ENCODE measurements at places on chromosomes 4 and X.
A peak's percentile ranks its signal among the peaks of the same experiment; 100 is the strongest.

DNA sequence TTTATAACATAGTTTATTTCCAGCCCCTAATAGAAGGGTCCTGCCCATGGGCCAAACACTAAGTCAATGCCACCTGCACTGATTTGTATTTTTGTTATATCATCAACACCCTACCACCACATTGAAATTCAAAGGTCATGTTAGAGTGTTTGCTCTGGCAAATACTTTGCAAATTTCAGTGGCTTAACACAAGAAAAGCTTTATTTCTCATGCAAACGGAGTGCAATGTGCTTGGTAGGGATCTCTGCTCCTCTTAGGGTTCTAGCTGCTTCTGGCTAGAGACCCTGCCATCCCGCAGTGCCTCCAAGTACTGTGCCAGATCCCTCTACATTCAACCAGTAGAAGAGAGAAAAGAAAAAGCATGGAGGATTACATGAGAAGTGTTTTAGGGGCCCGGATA, 230.8 kb upstream of the TET2 start:
- H3K4me3 ChIP-seq, result no peak overlapping the region
- H3K27ac ChIP-seq, result no peak overlapping the region
- no peaks in the 10 kb centered on the region for H3K4me1 ChIP-seq
- H3K27me3 ChIP-seq, result peaks cover 4% of the 10 kb centered on the region

DNA sequence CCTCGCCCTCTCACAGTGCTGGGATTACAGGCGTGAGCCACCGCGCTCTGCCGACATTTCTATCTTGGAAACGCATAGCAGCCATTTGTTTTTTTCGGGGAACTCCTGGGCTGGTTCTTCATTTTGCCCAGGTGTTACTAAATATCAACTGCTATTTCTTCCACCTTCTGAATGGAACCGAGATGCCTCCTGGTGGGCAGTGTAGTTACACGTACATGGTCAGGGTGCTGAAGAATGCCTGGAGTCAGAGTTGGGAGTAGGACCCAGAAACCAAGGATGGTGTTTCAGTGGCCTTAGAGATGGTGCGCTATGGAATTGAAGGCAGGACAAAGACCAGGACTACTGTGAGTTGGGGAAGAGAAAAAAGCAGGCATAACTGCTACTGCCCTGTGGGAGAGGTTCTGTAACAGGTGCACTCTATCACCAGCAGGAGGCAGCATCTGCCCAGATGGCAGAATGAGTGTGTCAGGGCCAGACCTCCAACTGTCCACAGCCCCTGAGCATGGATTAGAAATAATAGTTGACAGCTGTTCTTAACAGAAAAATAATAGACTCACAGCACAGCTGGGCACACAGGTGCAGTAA, 81.7 kb downstream of the ZC4H2 start:
- H3K36me3 ChIP-seq, result no peaks in the 10 kb centered on the region
- no peaks in the 10 kb centered on the region for H3K27me3 ChIP-seq
- ATAC-seq, result peak; percentile 59
- no peaks in the 10 kb centered on the region for H3K4me1 ChIP-seq
- no peak overlapping the region for H3K27ac ChIP-seq

DNA sequence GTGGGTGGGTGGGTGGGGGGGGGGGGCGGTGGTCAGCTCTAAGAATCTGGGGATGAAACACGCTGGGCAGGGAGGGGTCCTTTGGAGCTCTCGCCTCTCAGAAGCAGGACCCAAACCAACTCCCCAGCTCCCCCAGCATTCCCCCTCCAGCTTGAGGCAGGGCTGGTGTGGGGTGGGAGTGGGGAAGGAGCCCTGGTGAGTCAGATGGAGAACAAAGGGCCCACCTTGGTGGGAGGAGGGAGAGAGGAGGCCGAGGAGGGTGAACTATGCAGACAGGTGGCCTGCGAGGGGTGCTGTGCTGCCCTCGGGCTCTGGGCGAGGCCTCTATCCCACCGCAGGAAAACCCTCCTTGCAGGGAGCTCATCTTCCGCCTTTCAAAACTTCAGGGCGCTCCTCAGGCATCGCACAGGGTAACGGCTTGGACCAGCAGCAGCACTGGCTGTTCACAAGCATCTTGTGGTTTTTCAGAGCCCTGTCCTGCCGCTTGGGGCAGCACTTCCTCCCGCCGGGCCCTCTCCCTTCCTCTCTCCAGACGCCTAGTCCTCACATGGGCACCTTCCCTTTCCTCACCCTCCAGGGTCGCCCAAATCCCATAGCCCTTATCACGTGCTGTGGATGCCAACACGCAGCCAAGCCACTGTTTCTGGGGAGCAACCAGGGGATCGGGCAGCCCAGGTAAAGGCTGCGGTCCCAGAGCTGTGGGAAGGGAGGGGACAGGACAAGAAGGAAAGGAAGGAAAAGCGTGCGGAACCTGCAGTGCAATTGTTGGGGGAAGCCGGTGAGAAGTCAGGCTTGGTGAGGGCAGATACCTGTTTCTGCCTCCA, 34.0 kb upstream of the GRPEL1 start:
- no peaks in the 10 kb centered on the region for H3K36me3 ChIP-seq
- no peaks in the 10 kb centered on the region for H3K27me3 ChIP-seq
- peaks cover 5% of the 10 kb centered on the region for H3K4me1 ChIP-seq
- peak overlapping the region; percentile 50 for H3K27ac ChIP-seq
- peak overlapping the region; percentile 85 for H3K4me3 ChIP-seq

DNA sequence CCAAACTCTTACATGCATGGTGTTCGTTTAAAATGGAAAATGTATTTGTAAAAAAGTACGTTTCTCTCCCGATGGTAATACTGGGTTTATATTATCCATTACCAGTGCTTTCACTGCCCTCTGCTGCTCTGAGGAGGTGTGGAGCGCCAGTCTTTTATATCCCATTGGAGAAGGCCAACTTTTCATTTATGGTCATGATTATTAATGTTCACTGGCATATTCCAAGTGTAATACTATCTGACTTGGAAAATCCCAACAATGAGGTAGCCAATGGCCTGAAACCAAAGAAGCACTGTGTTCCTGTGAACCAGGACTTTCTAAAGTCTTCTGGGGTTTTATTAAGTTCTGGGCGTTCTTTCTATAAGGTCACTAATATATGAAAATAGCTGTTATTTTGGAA, 80.7 kb downstream of the SYNPO2 start:
- no peak overlapping the region for H3K27ac ChIP-seq
- no peak for ATAC-seq
- H3K4me1 ChIP-seq, result peaks cover 6% of the 10 kb centered on the region
- H3K36me3 ChIP-seq, result no peaks in the 10 kb centered on the region
- no peak overlapping the region for H3K4me3 ChIP-seq

DNA sequence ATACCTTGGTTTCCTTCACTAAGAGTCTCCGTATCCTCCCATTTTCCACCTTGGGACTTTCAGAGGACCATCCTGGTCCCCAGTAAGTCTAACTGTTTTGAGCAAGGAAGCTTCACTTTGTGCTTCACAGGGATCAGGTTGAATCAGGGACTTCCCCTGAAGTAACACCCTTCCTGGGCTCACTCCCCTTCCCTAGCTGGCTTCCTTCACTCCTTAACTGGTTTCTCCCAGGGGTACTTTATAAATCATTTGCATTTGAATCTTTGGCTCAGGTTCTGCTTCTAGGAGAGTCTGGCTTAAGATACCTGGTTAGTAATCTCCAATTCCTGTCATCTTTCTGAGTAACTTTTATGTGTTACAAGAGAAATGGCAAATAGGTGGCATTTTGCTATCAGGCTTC, 24.5 kb upstream of the GRIA2 start:
- no peaks in the 10 kb centered on the region for H3K36me3 ChIP-seq
- no peak overlapping the region for H3K27ac ChIP-seq
- no peaks in the 10 kb centered on the region for H3K4me1 ChIP-seq
- no peak for ATAC-seq

DNA sequence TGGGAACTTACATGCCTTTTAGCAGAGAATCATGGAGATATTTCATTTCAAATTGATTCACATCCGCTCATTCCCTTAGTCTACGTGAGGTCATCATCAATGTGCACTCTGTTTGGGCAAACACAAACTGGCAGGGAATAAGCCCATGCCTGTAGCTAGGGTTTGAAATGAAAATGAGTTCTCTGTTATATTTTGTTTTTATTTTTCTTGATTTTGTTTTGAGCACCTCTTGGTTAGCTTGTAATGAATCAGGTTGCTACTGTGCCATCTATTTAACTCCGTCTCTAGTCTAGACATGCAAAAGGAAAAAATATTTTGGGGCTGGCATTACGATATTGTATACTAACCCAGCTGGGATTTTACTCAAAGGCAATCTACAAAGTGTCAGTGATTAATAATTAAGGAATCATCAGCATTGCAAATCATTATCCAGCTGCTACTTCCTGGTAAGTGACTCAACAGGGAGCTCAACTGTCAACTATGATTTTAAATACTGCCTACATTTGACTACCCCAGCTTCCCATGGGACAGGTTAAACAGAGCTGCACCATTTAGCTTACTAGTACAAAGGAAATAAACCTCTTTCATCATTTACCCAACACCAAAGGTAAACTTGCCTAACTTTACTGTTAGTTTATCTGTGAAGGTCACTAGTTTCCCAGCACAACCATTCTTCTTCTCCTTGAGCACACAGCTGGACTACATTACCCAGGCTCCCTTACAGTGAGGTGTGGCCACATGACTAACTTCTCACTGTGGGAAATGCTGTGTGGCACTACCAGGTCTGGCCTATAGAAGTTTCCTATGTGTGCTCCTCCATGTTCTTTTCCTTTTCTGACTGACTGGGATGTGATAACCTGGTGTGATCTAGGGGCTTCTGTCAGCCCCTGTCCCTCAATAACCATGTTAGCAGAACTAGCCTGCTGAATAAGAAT, 21.2 kb upstream of the TRPC5OS start:
- H3K36me3 ChIP-seq, result no peaks in the 10 kb centered on the region
- no peaks in the 10 kb centered on the region for H3K4me1 ChIP-seq
- no peak for ATAC-seq
- H3K4me3 ChIP-seq, result no peak overlapping the region
- H3K27me3 ChIP-seq, result no peaks in the 10 kb centered on the region

DNA sequence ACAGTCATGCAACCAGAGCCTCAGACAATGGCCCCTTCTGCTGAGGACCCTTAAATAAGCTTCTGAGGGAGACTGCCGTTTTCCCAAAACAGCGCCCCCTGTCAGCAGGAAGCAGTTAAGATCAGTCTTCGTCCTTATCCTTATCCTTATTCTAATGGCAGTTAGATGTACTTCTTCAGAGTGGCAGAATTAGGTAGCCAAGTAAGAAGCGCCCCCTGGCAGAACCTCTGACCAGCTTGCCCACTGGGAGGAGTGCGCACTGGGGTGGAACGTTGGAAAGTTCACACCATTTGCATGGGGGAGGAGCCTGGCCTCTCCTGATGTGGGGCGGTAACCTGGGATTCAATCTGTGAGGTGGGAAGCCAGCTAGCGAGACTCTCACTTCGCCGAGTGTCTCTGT, 133.6 kb upstream of the QRFPR start:
- H3K4me3 ChIP-seq, result no peak overlapping the region
- peaks cover 14% of the 10 kb centered on the region for H3K4me1 ChIP-seq
- H3K27me3 ChIP-seq, result peaks cover 27% of the 10 kb centered on the region
- ATAC-seq, result no peak
- H3K36me3 ChIP-seq, result no peaks in the 10 kb centered on the region

DNA sequence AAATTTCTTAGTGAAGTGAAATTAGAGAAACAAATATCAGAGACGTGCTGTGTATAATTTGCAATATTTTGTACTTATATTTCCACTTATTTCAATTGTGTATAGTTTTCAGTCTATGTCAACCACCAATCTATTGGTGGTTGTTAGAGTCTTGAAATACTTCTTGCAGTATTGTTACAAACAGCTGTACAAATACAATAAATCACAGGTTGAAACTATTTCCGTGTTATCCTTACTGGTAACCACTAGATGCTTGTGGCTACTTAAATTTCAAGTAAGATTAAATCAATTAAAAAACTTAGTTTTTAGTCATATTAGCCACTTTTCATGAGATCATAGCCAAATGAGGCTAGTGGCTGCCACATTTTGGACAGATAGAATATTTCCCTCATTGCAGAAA, 520.5 kb downstream of the GBA3 start:
- H3K27ac ChIP-seq, result no peak overlapping the region
- peaks cover 3% of the 10 kb centered on the region for H3K27me3 ChIP-seq

- ATAC-seq, result no peak
- no peak overlapping the region for H3K27ac ChIP-seq
- H3K4me3 ChIP-seq, result no peak overlapping the region
- H3K4me1 ChIP-seq, result no peaks in the 10 kb centered on the region
Measured at GRCh38 chr4:92099861-92100260, 203.9 kb upstream of the GRID2 start.

DNA sequence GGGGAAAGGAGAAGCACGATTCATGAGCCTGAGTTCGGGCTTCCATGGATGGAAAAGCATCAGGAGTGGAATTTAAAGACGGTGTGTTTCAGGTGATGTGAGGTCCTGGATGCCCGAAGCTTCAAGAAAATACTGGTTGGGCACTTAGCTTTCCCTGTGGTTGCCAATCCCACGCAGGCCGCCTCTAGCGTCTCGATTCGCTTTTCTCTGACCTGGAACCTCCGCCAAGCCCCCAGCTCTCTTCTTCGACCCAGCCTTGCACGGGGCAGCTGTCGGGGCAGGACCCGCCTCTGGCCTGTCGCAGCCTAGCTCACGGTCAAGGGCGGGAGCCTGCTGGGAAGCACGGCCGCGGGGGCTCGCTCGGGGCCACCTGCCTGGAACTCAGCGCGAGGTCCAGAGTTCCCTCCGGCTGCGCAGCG, 308 bp upstream of the TLR2 start:
- no peaks in the 10 kb centered on the region for H3K4me1 ChIP-seq
- H3K27me3 ChIP-seq, result peaks cover 14% of the 10 kb centered on the region
- no peak for ATAC-seq
- H3K27ac ChIP-seq, result no peak overlapping the region
- peaks cover 9% of the 10 kb centered on the region for H3K36me3 ChIP-seq

GRCh38 chrX:17488036-17488435, 113.0 kb downstream of the NHS start:
- no peak overlapping the region for H3K4me3 ChIP-seq
- ATAC-seq, result no peak
- no peaks in the 10 kb centered on the region for H3K4me1 ChIP-seq
- no peaks in the 10 kb centered on the region for H3K27me3 ChIP-seq
- no peaks in the 10 kb centered on the region for H3K36me3 ChIP-seq

- no peaks in the 10 kb centered on the region for H3K36me3 ChIP-seq
- H3K27me3 ChIP-seq, result no peaks in the 10 kb centered on the region
Measured at GRCh38 chrX:145715641-145716138, 101.9 kb upstream of the SLITRK2 start.

- H3K4me1 ChIP-seq, result peaks cover 5% of the 10 kb centered on the region
- ATAC-seq, result no peak
- H3K36me3 ChIP-seq, result no peaks in the 10 kb centered on the region
- no peaks in the 10 kb centered on the region for H3K27me3 ChIP-seq
- H3K27ac ChIP-seq, result no peak overlapping the region
Measured at GRCh38 chrX:77952173-77952572, 17.3 kb downstream of the PGAM4 start.

- no peak for ATAC-seq
- H3K27me3 ChIP-seq, result no peaks in the 10 kb centered on the region
- H3K27ac ChIP-seq, result no peak overlapping the region
- H3K4me3 ChIP-seq, result no peak overlapping the region
Measured at GRCh38 chrX:82541822-82542221, 966.3 kb upstream of the POU3F4 start.

DNA sequence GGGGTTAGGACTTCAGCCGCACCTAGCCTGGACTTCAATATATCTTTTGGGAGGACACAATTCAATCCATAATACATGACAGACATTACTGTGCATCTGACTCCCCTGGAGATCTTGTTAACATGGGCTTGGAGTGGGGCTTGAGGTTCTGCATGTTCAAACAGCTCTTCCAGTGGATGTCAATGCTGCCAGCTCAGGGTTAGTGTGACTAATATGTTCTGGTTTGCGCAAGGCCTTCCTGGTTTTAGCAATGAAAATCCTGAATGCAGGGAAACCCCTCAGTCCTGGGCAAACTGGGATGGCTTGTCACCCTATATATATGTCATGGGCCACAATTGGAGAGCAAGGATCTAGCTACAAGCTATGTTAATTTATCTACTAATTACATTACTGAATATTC, 2.7 kb upstream of the TSPAN7 start:
- no peaks in the 10 kb centered on the region for H3K27me3 ChIP-seq
- no peak overlapping the region for H3K4me3 ChIP-seq
- ATAC-seq, result no peak
- H3K27ac ChIP-seq, result no peak overlapping the region

Measured in activated T-helper 17 cell treated with anti-CD3 and anti-CD28 coated beads, Interleukin-2, amount 50 U/mL, for 72 hours (primary cell).